Stimulated activated CD8-positive, alpha-beta memory T cell treated with anti-CD3 and anti-CD28 coated beads, Interleukin-7, amount 100 ng/mL, for 1 hour (primary cell): ENCODE measurements at places on chromosomes 3 and 15.

GRCh38 chr15:74188216-74188615 is 14.4 kb downstream of the STRA6 start:
- no peak for DNase-seq

DNA sequence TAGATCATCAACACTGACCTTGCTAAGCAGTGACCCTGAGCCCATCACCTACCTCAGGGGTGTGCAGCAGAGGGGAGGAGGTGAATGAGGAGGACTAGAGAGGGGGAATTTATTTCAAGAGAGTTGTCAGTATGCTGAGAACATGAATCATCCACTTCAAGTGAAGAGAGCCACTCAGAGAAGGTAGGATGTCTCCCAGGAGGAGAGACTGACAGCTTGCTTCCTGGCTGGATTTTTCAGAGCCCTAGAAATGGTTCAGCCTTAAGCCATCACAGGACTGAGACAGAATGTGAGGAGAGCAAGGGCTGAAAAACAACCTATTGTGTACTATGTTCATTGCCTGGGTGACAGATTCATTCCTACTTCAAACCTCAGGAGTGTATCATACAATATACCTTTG is 34.8 kb downstream of the CCNL1 start:
- DNase-seq = no peak

DNA sequence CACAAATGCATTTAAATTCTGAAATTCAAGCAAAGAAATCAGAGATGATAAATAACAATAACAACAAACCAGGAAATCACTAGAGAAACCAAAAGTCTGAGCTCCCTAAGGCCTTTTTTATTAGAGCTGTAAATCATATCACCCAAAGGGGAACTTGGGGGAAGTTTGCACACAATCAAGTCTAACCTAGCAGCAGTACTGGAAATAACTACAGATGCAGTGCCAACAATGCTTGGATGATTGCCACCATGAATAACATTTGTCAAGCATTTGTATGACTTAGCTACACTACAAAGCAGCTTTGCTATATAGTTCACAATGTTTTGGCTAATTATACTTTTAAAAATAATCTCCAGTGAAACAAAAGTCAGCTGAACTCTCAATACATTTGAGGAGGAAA is 27.8 kb downstream of the SHQ1 start:
- DNase-seq = no peak

GRCh38 chr15:98730860-98731711 is 82.7 kb downstream of the IGF1R start:
- DNase-seq = no peak

DNA sequence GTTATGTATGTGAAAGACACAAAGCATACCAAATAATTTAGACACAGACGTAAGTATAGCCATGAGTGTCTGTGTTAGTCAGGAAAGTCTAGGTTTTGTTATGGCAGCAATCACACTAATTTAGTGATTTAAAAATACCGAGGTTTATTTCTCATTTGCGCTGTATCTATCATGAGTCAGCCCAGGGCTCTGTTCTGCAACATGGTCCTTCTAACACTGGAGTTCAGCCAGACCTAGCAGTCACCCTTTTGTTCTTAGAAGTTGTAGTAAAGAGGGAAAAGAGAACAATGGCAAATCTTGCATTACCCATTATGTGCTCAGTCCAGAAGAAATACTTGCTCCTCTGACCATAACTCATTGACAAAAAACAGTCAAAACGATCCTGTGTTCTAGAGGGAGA is 311.5 kb downstream of the NLGN1 start:
- DNase-seq = no peak

- no peak for DNase-seq
Measured at GRCh38 chr15:27701956-27702355, 397.2 kb downstream of the OCA2 start.

- no peak for DNase-seq
Measured at GRCh38 chr3:139288266-139288821, 55.5 kb upstream of the MRPS22 start.

GRCh38 chr3:106877627-106878026 is 499.6 kb upstream of the CCDC54 start:
- no peak for DNase-seq

DNA sequence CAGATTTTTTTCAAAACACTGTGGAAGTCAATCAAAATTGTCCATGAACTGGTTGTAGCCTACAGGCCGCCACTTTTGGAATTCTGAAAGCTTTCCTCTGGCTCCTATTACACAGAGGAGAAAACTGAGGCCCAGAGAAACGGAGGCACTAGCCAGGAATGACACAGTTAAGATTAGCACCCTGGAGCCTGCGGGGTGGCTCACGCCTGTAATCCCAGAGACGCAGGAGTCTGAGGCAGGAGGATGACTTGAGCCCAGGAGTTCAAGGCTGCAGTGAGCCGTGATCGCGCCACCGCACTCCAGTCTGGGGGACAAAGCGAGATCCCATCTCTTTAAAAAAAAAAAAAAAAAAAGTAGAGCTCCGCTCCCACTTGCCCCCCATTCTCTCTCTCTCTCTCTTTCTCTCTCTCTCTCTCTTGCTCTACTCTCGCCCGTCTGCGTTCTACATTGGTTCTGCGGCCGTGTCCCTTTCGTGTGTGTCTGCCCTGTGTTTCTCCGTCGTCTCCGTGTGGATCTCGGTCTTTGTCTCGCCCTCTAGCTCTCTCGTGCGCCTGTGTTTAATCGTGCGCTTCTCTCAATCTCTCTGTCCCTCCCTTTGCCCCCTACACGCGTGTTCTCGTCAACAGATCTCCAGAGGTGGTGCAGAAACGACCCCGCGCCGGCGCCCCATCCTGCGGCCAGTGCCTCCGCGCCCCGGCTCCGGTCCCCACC is 512 bp upstream of the TRH start:
- no peak for DNase-seq

DNA sequence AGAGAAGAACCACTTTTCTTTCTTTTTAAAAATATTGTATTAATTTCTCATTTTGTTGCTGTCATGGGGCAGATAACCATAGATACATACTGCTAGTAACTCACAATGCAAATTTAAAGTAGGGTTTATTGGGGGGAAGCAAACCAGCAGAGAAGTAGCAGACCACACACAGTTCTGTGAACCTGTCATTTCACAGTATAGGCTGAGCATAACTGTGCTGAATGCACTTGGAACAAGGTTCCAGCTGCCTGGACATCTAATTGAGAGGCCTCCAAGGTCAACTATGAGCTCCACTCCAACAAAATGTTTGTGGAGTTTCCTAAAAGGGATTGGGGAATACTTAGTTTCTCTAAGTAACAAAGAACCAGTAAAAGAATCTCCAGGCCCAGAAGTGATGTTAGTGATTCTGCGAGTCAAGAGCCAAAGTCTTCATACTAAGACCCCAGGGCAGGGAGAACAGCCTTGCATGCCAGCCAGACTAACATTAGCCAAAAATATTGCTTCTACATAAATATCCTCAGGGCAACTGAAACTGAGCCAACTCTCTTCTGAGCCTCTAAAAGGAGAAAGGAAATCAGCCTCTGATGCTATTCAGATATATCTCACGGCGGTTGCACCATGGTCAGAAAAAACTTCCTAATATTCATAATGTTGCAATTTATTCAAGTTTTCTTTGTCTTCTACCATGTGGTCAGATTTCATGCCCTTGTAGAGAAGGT is 856.4 kb upstream of the ALCAM start:
- DNase-seq = no peak
